HuH-7 (cell line): ENCODE measurements at places on chromosomes 1 and 21.

- no peak for DNase-seq
These were observed 10.3 kb downstream of the WLS start for GRCh38 chr1:68221980-68222373.

DNA sequence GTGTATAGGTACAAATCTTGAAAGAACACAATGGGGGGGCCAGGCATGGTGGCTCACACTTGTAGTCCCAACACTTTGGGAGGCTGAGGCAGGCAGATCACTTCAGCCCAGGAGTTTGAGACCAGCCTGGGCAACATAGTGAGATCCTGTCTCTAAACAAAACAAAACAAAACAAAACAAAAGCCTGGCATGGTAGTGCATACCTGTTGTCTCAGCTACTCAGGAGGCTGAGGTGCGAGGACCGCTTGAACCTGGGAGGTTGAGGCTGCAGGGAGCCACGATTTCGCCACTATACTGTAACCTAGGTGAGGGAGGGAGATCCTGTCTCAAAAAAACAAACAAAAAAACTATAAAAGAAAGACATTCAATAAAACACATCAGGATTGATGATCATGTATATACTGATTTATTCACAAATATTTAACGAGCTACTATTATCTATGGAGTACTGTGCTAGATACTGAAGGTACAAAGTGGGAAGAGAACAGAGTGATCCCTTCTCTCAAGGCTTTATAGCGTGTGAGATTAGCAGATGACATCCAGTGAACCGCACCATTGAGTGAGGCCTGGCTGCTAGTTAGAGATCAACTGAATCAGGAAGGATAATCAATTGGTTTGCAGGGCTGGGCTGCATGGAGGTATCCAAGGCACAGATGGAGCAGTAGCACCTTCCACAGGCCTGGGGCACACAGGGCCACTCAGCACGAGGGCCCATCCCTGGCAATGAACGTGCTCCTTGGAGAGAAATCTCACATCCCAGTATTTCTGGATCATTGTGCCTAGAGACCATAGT lies 26.4 kb downstream of the ELF3 start:
- no peak for DNase-seq

GRCh38 chr1:77421504-77422233 lies 139.8 kb downstream of the AK5 start:
- no peak for DNase-seq

DNA sequence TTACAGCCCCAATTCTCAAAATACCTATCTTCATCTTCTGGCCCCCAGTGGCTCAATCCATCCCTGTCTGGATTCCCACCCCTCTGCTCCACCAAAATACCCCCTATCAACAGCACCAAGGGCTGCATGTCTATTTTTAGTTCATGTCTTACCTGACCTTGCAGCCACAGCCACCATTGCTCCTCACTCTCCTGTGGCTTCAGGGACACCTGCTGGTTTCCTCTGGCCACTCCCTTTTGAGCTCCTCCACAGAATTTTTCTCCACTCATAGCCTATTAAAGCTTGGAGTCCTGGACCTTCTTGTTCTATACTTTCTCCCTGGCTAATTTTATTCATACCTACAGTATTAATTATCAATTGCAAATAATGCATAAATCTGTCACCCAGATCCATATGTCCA lies 125.3 kb upstream of the NGF start:
- DNase-seq: no peak

DNA sequence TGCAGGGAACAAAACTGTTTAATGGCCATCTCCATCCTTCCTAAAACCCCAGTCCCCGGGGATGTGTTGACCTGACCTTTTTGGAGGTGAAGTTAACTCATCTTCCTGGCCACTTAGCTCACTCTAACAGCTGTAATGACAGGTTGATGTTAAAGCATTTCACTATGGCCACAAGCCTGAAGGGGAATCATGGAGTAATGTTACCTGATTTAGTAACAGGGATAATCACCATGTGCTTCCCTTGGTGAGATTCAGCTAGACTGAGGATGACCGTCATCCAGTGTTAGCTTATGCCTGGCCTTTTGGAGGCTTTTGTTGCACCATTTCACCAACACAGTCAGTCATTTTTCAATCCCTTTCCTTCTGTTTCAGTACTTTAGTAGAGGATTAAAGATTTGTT lies 64.3 kb upstream of the RAVER2 start:
- no peak for DNase-seq

GRCh38 chr1:118104951-118105350 lies 80.1 kb downstream of the SPAG17 start:
- DNase-seq: no peak

GRCh38 chr1:226327761-226328162 lies 18.8 kb upstream of the LIN9 start:
- no peak for DNase-seq

DNA sequence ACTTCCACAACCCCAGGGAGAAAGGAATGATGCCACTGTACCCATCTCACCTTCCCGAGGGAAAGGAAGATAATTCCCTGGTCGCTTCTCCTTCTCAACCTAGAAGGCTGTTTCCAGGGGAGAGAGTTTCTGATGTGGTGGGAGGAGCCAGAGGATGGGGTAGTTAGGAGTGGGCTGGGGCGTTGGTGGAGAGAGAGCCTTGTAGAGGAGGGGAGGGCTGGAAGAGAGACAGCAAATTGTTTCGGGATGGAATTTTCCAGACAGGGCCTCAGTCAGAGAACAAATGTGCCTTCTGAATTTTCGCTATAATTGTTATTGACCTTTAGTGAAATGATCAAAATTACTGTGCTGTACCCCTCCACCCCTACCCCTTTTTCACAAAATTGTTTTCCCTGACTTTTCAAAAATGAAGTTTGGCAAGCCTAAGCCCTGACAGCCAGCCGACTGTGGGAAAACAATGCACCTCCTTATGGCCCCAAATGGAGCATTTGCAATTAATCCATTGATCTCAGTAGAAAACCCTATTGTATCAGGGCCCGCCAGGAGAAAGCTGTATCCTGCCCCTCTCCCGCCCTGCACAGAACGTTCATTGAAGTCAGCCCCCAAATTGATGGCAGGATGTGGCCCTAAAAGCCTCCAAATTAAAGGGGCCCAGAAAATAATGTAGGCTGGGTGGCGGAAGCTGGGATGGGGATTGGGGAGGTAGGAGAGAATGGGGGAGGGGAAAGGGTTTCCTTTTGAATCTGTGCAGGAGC lies 69.1 kb upstream of the JUN start:
- DNase-seq: no peak
